ENCODE measurements at places on chromosomes 1 and 21.

DNA sequence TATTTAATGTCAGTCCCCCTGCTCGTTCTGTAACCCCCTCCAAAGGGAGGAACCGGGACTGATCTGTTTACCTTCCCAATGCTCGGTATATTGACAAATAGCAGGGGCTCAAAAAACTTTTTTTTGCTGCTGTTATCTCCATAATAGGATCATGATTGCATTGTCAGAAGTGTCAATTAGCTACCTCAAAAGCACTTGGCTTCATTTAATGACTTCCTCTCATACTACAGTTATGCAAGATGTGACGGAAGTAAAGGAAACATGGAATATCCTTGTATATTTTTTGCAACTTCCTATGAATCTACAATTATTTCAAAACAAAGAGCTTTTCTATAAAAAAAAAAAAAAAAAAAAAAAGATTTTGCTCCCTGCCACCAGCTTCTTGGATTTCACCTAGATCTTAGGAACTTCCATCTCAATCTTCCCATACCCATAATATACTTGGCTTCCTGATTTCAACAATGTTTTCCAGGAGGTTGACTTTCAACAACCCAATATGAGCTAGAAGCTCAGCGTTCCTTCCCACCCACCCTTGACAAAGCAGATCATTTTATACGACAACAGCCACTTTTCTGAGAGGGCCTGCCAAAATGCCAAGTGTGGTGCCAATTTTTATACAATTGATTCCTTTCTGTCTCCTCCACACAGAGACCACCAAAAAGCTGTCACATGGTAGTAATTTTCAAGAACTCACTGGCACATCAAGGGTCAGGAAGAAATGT lies 71.7 kb downstream of the SETD4 start:
- no peak for DNase-seq

GRCh38 chr1:201299968-201300367 lies 16.7 kb downstream of the PKP1 start:
- DNase-seq, result no peak

GRCh38 chr1:30746212-30747032 lies 11.2 kb downstream of the LAPTM5 start:
- DNase-seq, result no peak

GRCh38 chr1:155801149-155801548 lies 55.9 kb downstream of the GON4L start:
- peak; percentile 78 for DNase-seq

GRCh38 chr1:9606948-9607347 lies 18.2 kb downstream of the TMEM201 start:
- no peak for DNase-seq

DNA sequence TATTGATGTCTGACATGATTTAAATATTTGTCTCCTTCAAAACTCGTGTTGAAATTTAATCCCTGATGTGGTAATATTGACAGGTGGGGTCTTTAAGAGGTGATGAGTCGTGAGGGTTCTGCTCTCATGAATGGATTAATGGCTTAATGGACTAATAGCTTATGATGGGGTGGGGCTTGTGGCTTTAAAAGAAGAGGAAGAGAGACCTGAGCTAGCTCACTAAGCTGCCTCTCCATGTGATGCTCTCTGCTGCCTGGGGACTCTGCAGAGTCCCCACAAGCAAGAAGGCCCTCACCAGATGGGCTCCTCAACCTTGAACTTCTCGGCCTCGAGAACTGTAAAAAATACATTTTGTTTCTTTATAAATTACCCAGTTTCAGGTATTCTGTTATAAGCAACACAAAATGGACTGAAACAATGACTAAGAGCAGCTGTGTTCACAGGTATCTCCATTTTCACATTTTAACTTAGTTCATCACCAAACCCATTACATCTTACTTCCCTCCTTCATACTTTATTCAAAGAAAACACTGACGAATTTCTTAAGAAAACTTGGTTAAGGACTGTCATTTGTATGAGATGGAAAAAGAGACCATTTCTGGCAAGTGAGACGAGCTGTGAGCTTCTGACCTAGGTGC lies 12.1 kb upstream of the AIM2 start:
- no peak for DNase-seq
